Amygdala (tissue), 56 donors: ENCODE measurements at places on chromosomes 13 and 19.

DNA sequence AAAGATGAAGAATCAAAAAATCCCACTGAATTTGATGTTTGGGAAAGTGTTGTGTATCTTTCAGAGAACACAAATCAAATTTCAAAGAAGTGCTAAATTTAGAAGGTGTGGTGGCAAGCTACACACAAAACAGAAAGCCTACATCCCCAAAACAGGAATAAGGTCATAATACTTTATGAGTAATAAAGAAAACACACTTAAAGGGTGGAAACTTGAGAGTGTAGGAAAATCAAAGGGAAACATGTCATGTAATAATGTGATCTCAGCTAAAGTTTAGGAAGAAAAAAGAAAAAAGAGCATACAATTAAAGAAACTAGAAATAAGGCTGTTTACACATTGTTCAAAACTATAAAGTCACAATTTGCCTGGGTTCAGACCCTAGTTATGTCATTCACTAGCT, 668.7 kb downstream of the PCDH17 start:
- no peak for DNase-seq

DNA sequence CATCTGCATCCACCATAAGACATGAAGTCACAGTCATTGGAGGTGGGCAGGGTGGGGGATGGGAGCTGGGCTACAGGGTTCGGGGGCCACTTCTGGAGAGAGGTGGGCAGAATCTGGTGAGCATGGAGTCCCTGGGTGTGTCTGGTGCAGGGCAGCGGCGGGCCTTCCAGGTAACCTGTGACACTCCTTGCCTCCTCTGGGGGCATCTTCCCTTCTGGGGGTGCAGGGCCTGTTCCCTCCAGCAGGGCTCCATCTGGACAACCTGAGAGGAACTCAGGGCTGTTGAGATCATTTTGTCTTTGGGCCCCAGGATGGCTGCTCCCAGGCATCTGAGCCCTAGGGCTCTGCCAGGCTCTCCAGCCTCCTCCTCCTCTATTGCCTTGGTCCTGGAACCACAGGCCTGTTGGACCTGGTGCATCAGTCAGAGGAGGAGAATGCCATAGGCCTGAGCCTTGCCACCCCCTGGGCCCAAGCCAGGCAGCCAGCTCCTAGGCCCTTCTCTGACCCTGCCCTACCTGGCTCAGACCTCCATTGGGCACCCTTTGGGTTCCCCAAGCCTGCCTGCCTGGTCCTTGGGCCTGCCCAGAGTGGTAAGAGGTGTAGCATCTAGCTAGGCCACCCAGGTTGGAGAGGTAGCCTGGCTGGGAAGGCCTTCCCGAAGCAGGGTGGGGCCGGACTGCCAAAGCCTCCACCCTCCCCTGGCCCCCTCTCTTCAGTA, 13.4 kb downstream of the LYL1 start:
- no peak for DNase-seq

- DNase-seq = no peak
These were observed 45.9 kb downstream of the SPTBN4 start for GRCh38 chr19:40512473-40513344.

DNA sequence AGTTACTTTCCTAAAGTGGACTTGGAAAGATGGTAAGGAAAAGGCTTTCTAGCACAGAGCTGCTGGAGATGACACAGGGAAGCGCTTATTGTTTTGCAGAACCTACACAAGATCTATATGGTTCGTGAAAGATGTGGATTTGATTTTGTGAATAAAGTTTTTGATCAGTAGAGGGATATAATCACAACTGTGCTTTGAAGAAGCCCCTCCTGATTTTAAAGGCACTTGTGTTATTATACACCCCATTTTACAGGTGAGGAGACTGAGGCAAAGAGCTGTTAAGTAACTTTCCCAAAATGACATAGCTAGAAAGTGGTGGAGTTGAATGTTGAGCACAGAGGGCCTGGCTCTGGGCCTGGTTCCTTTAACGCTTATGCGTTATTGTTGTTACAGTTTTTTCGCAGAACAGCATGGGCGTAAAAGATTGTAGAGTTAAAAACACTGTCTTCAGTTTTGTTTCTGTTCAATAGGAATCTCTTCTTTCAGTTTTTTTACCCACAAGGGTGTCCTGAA, 1.4 kb downstream of the TDRD3 start:
- DNase-seq = no peak

DNA sequence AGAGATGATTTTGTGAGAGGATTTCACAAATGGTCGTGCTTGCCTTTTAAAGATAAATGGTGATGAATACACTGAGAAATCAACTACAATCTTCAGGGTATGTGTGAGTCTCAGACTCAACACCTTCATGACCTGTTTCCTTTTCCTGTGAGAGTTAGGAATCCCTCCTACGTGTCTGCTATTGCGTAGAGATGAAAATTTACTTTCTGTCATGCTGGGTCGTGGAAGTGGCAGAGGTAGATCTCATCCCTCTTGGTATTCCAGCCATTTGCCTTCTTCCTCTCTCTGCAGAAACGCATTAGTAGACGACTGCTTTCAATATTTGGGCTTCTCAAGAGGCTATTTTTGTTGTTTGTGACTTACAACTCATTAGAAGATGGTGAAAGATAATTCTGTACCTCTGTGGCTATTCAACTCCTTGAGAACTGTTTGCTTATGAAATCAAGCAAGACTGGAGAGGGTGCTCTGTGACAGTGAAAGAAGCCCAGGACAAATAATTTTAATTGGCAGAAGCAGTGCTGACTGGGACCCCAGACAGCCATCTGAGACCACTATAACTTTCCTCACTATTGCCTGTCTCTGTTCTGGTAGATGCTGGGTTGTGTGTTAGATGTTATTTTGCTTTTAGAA, 233.1 kb downstream of the LACC1 start:
- DNase-seq = no peak

DNA sequence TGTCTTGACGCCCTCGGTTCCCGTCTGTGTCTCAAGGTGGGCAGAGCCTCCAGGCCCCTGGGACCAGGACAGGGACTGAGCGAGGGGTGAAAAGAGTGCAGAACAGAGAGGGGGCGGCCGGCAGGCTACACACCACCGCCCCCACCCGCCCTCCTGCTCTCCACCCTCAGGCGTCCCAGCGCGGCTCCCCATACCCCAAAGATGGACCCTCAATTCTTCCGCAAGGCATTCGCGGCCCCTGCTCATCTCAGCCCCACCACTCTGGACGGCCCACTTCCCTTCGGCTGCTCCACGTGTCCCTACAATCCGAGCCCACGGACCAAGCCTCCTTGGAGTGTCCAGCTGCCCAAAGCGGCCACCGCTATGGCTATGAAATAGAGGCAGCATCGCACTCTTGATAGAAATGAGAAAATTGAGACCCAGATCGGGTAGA, 1.8 kb downstream of the KLF16 start:
- DNase-seq = no peak

- DNase-seq = no peak
These were observed 110.8 kb downstream of the DLEU7 start for GRCh38 chr13:50732712-50733111.

- DNase-seq = peak; percentile 80
These were observed 6.0 kb downstream of the SYCE2 start for GRCh38 chr19:12913011-12913561.

DNA sequence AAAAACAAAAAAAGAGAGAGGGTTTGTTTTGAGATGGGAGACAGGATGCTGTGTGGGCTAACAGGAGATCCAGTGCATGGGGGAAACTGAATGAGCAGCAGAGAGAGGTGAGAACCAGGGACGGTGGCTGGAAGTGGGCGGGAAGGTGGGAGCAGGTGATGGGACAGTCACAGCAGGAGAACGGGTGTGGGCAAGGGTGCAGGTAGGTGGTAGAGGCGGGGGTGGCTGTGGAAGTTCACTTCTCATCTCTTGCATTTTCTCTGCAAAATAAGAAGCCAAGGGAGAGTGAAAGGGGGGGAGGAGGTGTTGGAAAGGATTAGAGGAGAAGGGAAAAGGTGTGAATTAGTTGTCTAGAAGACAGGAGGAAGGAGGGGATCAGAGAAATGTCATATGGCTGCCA, 21.9 kb downstream of the FBXO17 start:
- no peak for DNase-seq

DNA sequence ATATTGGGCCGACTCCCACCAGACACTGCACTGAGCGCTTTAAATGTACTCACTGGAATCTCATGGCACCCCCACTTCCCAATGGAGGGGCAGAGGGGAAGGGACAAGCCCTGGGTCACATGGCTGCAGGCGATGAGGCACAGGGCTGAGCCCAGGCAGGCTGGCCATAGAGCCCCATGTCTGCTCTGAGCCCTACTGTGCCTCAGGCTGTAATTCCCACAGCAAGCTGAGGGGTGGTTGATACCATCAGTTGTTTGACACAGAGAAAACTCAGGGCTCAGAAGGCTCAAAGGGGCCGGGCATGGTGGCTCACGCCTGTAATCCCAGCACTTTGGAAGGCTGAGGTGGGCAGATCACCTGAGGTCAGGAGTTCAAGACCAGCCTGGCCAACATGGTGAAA, 25.1 kb downstream of the RFX1 start:
- DNase-seq = no peak

DNA sequence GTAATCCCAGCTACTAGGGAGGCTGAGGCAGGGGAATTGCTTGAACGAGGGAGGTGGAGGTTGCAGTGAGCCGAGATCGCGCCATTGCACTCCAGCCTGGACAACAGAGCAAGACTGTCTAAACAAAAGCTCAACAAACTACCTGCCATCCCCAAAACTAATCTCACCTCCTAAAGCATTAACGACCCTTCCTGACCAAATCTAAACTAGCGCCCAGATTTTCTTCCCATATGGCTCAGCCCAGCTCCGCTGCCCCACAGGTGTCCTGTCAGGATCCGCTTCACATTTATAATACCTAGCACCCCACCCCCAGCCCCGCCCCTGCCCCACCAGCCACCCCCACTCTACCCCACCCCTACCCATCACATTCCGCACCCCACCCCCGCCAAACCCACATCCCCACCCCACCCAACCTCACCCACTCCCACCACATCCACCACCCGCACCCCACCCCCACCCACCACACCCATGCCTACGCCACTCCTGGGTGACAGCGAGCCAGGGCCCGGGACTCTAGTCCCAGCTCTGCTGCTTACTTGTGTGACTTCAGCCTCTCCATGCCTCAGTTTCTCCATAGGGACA, 599 bp downstream of the C19orf12 start:
- no peak for DNase-seq

DNA sequence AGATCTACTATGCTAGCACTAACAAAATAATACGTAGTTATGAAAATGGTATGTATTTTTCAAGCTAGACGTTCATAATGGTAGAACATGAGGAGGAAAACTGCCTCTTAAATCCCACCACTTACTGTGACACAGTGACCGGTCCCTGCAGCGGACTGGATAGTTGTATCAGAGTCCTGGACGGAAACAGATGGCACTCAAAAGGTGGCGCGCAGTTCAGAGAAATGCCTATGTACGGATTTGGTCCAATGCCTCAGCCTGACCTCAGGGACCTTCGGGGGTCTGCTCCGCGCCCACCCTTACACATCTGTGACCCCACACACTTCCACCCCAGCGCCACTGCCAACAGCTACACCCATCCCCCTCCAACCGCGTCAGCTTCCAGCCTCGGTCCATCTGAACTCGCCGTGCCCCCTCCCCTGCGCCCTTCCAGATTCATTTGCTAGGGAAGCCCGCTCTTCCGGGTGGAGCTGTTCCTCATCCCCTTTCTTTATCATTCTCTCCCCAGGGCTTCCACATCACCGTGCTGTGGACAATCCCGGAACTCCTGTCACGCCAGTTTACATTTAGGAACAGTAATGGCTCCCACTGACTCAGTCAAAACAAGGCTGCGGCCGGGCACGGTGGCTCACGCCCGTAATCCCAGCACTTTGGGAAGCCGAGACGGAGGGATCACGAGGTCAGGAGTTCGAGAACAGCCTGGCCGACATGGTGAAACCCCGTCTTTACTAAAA, 792 bp upstream of the LENG8 start:
- DNase-seq = peak; percentile 50

DNA sequence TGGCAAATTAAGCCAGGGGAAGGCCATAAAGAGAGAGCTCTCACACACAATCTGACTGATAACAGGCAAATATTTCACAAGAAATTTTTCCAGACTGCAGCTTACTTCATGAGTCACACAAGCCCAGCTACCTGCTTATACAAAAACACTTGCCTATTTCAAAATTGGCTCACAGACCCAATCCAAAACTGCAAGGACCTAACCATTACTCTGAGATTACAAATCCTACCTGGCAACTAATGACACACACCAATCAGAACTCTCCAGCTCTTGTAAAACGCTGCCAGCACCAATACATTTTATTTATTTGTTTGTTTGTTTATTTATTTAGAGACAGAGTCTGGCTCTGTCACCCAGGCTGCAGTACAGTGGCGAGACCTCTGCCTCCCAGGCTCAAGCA, 18.1 kb upstream of the ZFP82 start:
- DNase-seq = no peak

- no peak for DNase-seq
These were observed 3.7 kb upstream of the CADM4 start for GRCh38 chr19:43643326-43643725.

DNA sequence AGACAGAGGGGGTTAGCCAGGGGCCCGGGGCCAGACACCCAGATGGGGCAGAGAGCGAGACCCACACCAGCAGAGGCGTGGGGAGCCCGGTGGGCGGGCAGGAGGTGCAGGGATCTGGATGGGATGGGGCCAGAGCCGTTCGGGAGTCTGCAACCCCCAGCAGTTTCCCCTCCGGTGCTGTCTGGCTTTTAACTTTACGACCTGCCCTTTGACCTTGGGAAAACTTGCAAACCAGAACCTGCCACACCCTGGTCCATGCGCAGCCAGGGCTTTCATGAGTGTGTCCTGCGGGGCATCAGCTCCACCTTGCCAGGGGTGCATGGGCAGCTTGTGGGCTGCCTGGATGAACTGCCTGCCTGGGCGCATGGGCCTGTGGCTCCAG, 9.8 kb downstream of the JOSD2 start:
- no peak for DNase-seq

DNA sequence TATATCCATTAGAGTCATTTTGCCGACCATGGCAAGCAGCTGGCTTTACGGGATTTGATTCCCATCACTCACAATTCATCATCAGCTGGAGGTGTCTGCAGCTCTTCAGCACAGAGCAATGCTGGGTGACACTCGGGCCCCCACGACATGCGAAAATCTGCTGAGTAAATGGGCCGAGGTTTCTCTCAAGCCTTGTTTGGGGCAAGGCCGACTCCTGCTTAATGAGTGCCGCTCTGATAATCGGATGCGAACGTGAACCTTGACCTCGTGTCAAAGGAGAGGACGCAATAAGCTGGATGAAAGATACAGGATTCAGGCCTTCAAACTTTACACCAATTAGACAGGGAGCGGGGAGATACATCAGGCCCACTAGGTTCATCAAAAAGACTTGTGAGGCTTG, 65.2 kb downstream of the GGACT start:
- no peak for DNase-seq

DNA sequence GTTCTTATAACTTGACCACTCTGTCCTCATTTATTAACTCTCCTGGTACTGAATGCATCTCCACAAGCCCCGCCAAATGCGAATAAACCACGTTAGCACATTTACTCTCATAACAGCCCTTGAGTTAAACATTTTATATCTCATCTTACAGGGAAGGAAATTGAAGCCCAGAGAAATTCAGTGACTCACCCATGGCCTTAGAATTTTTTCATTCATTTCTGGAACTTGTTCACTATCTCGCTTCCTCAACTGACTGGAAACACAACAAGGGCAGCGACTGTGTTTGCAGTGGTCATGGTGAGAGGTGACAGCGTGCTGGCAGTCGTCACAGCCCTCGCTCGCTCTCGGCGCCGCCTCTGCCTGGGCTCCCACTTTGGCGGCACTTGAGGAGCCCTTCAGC, 39.5 kb downstream of the SERP2 start:
- DNase-seq = no peak
